ENCODE measurements at places on chromosomes 6 and 20.

- DNase-seq, result no peak
Measured at GRCh38 chr6:85565736-85566135, 27.9 kb downstream of the SNX14 start.

- no peak for DNase-seq
Measured at GRCh38 chr6:23002044-23002619, 432.8 kb downstream of the HDGFL1 start.

- no peak for DNase-seq
Measured at GRCh38 chr6:18308070-18308735, 43.9 kb upstream of the DEK start.

- no peak for DNase-seq
Measured at GRCh38 chr6:168890306-168890980, 363.2 kb downstream of the THBS2 start.

- DNase-seq, result no peak
Measured at GRCh38 chr20:24117383-24117782, 128.8 kb upstream of the GGTLC1 start.

DNA sequence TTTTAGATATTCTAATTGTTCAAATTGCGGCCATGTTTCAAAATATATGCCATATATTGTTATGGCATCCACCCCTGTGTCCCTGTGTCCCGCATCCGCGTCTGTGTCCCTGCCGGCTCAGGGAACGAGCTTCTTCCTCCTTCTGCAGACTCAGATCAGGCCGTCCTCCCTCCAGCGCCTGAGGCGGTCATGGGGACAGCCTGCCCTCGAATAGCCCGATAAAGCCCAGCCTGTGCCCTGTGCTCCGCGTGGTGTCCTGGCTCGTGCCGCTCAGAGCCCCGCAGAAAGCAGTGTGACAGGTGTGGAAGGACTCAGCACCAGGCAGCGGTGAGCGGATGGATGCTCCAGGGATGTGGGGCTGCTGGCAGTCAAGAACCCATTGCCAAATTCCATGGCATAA is 663.4 kb upstream of the DEFB115 start:
- no peak for DNase-seq

- no peak for DNase-seq
Measured at GRCh38 chr20:39800111-39800510, 838.0 kb downstream of the DHX35 start.

GRCh38 chr6:71476371-71476770 is 187.8 kb downstream of the OGFRL1 start:
- DNase-seq, result no peak

DNA sequence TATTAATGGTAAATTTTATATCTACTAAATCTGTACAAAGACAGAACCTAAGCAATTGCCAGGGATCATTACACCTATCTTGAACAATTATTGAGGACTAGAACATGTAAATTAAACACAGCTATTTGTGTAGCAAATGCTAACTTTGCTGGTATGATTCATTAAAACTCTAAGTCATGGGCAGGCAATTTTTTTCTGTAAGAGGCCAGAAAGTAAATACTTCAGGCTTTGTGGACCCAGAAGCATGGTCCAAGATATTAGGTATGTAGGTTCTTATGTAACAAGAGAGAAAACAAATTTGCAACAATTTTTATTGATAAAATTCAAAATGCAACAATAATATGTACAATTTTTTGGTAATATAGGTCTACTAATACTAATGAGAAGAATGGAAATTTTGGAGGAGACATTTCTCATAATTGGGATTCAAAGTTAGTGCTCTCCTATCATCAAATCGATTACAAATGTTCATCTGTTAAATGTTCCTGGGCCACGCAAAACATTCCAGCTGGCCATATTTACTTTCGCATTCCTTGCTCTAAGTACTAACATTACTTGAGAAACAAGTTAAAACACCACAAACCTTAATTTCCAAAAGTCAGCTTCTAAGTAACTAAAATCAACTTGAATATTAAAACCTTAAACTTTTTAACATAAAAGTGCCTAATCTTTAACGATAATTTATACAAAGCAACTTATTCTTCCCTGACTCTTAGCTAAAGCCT is 4.3 kb downstream of the TMEM30A start:
- no peak for DNase-seq

DNA sequence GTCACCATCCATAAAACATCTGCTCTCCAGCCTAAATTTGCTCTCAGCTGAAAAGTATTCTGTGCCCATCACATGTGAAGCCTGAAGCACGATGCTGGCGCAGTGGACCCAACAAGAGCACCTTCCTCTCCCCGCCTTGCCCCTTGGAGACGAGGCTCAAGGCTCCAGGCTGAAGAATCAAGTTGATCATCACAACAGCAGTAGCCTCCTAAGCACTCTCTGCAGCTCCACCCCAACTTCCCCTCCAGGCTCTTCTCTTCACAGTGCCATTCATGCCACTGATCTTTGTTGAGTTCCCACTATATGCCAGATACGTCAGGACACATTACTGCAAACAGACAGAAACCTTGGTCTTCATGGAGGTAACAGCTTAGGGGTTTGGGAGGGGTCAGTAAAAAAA is 41.6 kb upstream of the ZNF217 start:
- DNase-seq, result no peak

DNA sequence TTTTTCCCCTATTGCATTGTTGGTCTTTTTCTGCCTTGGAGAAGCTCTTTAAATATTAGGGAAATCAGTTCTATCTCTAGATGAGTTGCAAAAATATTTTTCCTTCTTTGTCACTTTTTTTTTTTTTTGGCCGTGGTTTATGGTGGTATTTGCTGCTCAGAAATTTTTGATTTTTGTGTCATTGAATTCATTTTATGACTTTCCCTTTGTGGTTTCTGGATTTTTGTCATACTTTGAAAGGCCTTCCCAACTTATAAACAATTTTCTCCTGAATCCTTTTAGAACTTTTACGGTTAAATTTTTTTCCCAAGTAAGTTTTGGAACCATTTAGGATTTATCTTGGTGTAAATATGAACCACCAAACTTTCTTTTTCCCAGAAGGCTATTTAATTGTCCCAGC is 145.6 kb downstream of the GJA10 start:
- DNase-seq, result no peak

- DNase-seq, result no peak
Measured at GRCh38 chr20:25296094-25297093, 48.5 kb downstream of the PYGB start.

DNA sequence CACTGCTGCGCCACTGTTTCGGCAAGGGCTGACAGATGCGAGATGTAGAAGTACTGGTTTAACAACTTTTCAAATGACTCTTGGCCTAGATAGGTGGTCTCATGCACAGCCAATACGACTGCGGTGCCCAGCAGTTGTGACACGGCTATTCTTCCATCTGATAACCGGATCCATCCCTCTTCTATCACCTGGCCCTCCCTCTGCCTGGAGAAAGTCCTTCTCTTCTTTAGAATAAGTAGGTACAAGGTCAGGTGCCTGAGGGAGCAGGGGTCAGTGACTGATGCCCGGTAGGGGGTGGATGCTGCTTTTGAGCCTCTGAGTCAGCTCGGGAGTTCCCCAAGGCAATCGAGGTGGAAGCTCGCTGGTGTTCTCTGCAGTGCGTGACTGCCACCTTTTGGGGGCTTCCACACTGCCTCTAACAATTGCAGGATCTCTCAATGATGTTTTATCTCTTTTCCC is 166.8 kb upstream of the GRIK2 start:
- no peak for DNase-seq

- no peak for DNase-seq
Measured at GRCh38 chr20:2637246-2637645, 15.2 kb upstream of the NOP56 start.

DNA sequence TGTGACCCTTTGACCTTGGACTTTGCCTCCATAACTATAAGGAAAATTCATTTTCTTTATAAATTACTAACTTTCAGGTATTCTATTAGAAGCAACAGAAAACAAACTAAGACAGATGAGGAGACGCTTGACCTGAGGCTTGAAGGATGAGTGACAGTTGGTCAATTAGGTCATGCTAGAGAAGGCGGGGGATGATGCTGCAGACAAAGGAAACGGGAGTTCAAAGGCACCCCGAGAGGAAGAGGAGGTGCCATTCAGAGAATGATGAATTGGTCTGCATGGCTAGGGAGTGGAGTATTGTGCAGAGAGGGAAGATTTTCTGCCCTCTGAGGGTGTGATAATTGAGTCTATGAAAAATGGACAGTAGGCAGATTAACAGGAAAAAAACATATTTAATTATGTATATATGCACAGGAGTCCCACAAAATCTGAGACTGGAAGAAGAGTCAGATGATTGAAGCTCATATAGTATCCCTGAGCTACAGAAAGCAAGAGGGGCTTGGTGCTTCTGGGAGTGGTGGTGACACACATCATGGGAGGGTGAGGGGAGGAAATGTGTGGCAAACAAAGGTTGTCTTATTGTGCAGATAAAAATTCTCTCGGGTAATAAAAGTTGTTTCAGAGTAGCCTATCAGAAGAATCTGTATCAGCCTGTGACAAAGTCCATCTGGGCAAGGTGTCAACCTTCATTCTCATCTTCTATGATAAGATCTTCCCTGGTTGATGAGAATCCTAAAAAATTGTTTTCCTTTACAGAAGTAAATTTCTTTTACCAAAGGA is 20.4 kb upstream of the FUCA2 start:
- DNase-seq, result no peak

DNA sequence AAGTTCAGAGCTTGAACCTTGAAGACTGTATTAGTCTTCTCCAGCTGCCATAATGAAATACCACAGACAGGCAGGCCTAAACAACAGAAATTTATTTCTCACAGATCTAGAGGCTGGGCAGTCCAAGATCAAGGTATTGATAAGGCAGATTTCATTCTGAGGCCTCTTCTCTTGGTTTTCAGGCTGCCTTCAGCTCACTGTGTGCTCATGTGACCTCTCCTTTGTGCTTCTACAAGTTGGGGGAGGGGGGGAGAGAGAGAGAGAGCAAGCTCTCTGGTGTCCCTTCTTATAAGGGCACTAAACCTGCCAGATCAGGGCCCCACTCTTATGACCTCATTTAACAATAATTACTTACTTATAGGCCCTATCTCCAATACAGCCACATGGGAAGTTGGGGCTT is 102.6 kb upstream of the RSPO3 start:
- no peak for DNase-seq

GRCh38 chr6:109794201-109794923 is 103.3 kb downstream of the FIG4 start:
- DNase-seq, result no peak

DNA sequence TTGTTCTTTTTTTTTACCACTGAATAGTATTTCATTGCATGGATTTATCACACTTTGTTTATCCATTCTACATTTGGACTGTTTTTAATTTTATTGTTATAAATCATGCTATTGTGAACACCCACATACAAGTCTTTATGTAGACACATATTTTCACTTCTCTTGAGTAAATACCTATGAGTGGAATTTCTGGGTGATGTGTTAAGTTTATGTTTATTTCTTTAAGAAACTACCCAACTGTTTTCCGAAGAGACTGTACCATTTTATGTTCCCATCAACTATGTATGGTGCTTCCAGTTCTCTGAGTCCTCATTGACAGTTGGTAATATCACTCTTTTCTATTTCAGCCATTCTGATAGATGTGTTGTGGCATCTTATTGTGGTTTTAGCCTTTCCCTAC is 54.0 kb downstream of the RIN2 start:
- DNase-seq, result no peak

- DNase-seq, result no peak
Measured at GRCh38 chr20:38402089-38402488, 33.0 kb downstream of the SNHG17 start.

GRCh38 chr20:58458342-58459057 is 56.7 kb downstream of the APCDD1L start:
- no peak for DNase-seq

DNA sequence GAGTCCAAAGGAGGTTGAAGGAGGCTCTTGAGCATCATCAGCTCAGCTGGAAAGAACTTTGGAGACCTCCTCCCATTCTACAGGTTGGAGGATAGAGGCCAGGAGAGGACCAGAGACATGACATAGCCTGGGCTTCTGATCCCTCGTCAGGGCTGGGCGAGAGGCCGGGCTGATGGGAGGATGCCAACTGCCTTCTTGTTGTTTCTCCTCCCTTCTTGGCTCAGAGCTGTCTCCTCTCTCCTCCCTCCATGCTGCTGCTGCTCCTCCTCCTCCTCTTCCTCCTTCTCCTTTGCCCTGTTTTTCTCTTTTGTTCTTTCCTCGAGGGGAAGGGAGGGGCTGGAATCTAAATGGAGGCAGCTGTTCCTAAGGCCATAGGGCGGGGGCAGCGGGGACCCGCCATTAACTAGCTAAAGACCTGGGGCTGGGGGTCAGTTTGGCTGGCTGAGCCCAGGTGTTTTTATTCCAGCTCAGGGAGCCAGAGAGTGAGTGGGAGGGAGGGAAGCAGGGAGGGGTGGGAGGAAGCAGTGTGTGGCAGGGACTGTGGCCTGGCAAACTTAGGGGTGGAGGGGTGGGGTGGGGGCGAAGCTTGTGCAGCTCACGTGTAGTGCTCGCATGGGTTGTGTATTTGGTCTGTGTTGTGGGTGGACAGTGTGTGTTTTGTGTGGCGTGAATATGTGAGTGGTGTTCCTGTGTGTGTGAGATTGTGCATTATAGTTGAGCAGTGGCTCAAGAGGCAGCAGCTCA is 84.8 kb downstream of the CD40 start:
- DNase-seq, result no peak

DNA sequence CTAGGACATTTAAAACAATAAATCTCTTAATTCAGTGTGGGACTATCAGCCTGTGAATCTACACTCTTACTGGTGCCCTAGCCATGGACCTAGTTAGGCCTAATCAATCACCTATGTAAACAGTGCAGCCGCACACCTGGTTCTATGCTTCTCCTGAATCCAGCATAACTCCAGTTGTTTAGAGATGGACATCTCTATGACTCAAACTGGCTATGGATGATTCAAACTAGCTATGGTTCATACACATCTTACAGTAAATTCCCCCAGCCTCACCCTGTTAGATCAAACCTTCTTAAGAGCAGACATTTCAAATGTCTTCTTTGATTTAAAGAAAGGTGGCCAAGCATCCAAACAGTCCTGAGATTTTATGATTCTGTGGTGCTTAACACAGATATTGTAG is 34.7 kb downstream of the SLC35B3 start:
- DNase-seq, result no peak

- DNase-seq, result no peak
Measured at GRCh38 chr20:32603046-32603726, 18.1 kb upstream of the NOL4L start.

GRCh38 chr6:89035252-89036101 is 45.1 kb upstream of the PNRC1 start:
- no peak for DNase-seq

GRCh38 chr6:166354965-166355364 is 12.6 kb upstream of the SFT2D1 start:
- DNase-seq, result no peak

DNA sequence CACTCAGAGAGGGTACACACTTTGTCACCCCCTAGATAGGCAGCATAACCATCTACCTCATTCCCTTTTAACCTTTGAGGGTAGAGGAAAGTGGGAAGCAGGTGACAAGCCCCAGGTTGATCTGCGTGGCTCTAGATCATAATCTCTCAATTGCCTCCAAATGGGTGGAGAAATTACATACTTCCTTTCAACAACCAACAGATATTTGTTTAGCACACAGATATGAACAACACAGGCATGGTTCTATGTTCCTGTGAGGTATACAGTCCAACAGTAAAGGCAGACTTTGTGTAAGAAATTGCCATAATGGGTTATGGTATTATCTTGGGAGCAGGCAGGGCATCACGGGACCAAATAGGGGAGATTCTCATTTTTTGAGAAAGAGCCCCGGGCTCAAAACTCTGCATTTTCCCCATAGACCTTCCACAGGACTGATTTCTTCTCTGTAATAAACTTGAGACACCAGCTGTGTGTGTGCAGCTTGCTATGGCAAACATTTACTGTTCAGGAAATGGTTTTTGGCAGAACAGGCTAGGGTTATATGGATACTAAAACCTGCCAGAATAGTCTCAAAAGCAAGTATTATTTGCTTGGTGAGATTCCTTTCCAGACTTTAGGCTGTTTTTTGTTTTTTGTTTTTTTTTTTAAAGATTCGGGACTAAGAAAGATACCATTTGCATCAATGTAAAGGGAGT is 126.2 kb downstream of the CD164 start:
- DNase-seq, result no peak

Measured in D721Med (cell line).